ENCODE measurements at places on chromosomes 11 and 22. TPM values are rescaled to one million over a fixed set of nuclear protein-coding genes. Genes with fewer than 3 reads are reported as not detected.
A peak's percentile ranks its signal among the peaks of the same experiment; 100 is the strongest.

GRCh38 chr11:121723246-121723741 is 270.5 kb upstream of the SORL1-AS1 start:
- peak; percentile 51 for DNase-seq

- DNase-seq, result no peak
Measured at GRCh38 chr11:18692941-18693760, 5.4 kb upstream of the TMEM86A start.

- no peak for DNase-seq
Measured at GRCh38 chr22:43432883-43433415, 21.1 kb downstream of the MPPED1 start.

- peak; percentile 26 for DNase-seq
Measured at GRCh38 chr22:42560781-42561180, 7.0 kb downstream of the SERHL2 start.

GRCh38 chr22:38086001-38086845 is 2.2 kb upstream of the SLC16A8 start:
- DNase-seq, result peak; percentile 13

GRCh38 chr22:38040953-38041759 is 16.0 kb upstream of the PICK1 start:
- no peak for DNase-seq

DNA sequence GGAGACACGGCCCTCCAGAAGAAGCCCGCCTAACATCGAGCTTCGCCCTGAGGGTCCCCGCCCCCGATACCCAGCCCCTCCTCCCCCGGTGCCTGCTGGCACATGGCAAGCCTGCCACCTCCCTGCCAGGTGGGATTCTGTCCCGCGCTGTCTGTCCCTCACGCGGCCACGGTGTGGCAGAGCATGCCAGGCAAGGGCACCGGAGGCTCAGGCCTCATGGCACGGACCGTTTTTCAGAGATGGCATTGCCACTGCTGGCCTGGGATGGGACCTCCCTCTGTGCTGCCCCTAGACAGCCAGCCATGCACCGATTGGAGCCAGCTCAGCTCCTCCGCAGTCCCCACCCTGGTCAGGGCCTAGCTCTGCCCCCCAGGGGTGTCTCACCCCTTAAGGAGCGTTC is 19.4 kb downstream of the MRPL23 start:
- DNase-seq, result peak; percentile 38

GRCh38 chr11:68440224-68440623 is 20.3 kb upstream of the PPP6R3 start:
- DNase-seq, result peak; percentile 10

GRCh38 chr11:2270322-2271076 is at the start of gene ASCL2:
Gene ASCL2, minus strand, starts transcription at chr11:2270588. Its CDS starts 256 bp downstream, at chr11:2270332.
- DNase-seq, result no peak

DNA sequence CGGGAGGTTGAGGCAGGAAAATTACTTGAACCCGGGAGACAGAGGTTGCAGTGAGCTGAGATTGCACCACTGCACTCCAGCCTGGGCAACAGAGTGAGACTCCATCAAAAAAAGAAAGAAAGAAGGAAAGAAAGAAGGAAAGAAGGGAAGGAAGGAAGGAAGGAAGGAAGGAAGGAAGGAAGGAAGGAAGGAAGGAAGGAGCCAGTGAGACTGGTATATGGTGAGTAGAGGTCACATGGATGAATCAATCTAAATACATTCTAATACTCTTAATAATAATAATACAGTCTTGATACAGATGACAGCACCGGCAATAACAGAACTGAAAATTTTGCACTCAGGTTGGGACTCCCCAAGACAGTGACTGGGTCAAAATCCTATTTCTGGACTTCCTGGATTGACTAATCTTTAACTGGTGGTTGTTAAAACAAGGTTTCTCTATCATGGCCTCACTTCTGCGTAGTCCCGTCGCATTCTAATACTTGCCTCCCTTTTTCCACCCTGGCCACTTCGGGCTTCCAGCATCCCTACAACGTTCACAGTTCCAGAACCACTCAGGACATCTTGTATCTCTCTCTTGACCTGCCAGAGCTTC is 53.5 kb upstream of the EIF3M start:
- no peak for DNase-seq

The RAB39A gene
- total RNA-seq, result 0.51 TPM

The ESAM gene
- 39.0 TPM for total RNA-seq

The MMP10 gene
- total RNA-seq, result not detected

The APOC3 gene
- 0.46 TPM for total RNA-seq

All from Right ventricle myocardium superior (tissue), 1 donor.